ENCODE measurements at places on chromosomes 4 and X. TPM values are rescaled to one million over a fixed set of nuclear protein-coding genes. Genes with fewer than 3 reads are reported as not detected.

GRCh38 chrX:120790118-120790517 lies 85.5 kb downstream of the CT47B1 start:
- no peak for DNase-seq

GRCh38 chr4:165967486-165967885 lies 94.4 kb downstream of the TLL1 start:
- DNase-seq: no peak

DNA sequence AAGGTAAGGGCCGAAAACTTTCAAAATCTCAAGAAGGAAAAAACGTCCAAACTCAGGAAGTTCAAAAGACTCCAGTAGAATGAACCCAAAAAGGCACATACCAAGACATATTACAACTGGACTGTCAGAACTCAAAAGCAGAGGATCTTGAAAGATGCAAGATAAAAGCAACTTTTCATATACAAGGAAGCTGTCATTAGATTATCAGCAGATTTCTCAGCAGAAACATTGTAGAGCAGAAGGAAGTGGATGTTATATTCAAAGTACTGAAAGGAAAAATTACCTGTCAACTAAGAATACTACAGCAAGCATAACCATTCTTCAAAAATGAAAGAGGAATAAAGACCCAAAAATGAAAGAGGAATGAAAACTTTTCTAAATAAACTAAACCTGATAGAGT lies 224.9 kb downstream of the FAT4 start:
- DNase-seq: no peak

GRCh38 chr4:185920171-185920570 lies 108.2 kb upstream of the SORBS2 start:
- no peak for DNase-seq

GRCh38 chr4:105671301-105671700 lies 37.2 kb downstream of the INTS12 start:
- DNase-seq: no peak

SLITRK4 gene
- 3.3 TPM for total RNA-seq

XAGE5 gene
- total RNA-seq: not detected

All from aorta (tissue), 5 donors.